Fibroblast of pulmonary artery (primary cell): ENCODE measurements at places on chromosomes 1 and 21.

DNA sequence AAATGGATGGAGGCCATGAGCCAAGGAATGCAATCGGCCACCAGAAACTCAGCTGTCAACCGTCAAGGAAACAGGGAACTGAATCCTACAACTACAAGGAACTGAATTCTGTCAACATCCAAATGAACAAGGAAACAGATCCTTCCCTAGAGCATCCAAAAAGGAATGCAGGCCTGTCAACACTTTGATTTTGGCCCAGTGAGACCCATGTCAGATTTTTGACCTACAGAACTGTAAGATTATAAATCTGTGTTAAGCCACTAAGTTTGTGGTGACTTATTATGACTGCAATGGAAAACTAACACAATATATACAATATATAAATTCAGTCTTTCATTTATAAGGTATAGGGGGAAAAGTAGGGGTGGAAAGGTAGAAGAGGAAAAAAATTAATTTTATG, 55.3 kb downstream of the SHCBP1L start:
- DNase-seq, result no peak

DNA sequence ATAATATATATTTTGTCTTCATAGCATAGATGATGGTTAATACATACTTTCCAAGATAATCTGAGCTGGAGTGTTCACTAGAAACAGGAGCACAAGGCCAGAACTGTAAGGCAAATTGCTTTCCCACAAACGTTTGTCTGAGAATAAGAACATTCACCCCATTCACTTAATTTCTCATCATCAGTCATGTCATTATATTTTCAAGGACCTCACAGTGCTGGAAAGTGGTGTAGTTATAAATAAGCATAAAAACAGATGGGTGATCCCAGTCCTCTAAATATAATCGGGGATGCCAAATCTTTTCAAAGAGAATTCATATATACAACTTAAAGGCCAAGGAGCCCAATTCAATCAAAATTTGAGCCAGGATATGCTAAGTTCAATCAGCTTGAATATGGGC, 8.4 kb downstream of the PRRX1 start:
- no peak for DNase-seq

- no peak for DNase-seq
Observed at GRCh38 chr1:111990026-111990877, 784 bp upstream of the KCND3 start.

DNA sequence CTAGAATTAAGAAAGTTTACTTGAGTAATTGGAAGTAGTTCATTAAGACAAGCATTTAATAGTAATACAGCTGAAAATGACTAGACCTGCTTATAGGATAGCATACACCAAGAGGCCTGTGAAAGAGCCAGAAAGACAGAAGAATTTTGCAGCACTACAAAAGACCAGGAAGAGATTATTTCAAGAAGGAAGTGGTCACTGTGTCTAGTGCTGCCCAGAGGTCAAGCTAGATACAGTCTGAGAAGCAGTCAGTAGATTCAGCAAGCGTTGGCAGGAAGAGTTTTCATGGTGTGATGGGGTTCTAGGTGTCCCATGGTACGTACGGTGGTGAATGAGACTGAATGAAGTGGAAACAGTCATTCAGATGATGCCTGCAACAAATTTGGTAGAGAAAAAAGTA, 31.5 kb downstream of the RGS8 start:
- no peak for DNase-seq

DNA sequence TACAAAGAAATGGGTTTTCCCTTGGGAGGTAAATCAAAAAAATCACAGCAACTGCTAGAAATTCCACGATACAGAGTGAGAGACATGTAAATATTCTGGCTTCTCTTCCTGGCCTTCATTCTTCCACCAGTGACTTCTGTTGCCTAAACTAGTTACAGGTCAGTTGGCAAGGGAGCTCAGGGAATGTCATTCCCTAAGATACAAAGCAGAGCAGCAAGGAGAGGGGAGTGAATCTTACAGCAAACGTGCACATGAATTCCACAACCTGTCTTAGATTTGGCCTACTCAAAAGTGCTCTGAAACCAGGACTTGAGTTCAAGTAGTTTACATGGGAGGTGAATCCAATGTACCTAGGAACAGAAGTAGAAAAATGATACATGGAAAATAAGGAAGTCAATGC, 445.3 kb upstream of the LRRC7 start:
- DNase-seq, result no peak
